ENCODE measurements at places on chromosomes 12 and 14.

GRCh38 chr12:132558861-132559623, 51.3 kb downstream of the LRCOL1 start:
- DNase-seq, result peak; percentile 60

- DNase-seq, result no peak
These were observed 1120.8 kb upstream of the TMEM132C start for GRCh38 chr12:127145929-127146789.

DNA sequence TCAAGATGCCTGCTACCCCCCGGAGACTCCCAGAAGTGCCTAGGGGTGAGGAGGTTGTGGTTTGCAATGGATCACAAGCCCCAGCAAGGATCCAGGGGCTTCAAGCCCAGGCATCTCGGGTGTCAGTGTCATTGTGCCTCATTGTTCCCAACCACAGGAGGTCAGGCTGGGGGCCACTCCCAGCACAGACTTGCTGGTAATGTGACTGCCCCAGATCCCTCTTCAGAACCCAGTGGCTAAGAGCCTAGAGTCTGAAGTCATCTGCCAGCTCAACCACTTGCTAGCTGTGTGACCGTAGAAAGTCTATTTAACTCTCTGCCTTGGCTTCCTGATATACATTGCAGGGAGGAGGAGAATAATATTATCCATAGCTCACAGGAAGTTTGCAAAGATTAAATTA, 7.7 kb upstream of the ASB2 start:
- DNase-seq, result no peak

GRCh38 chr12:68403296-68403695, 71.1 kb upstream of the MDM1 start:
- no peak for DNase-seq

DNA sequence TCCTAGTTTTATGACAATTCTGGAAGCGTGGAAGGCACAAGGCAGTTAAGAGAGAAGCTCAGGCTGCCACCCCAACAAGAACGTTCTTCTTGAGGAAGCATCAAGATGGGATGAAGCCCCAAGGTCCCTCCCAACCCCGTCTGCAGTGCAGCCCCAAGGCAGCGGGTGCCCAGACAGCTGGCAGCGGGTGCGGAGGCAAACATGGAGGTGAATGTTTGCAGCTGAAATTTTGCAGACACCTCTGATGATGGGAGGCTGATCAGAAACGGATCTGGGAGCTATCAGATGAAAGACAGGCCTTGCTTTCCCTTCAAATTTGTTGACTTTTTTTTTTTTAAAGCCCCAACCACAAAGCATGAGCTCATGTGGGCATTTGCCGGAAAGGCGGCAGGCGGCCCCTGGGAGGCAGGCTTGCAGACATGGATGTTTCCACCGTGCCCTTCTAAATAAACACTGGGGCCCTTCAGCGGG, 230.7 kb upstream of the RTL1 start:
- DNase-seq, result no peak

GRCh38 chr12:5648692-5649359, 216.9 kb downstream of the NTF3 start:
- peak; percentile 82 for DNase-seq

DNA sequence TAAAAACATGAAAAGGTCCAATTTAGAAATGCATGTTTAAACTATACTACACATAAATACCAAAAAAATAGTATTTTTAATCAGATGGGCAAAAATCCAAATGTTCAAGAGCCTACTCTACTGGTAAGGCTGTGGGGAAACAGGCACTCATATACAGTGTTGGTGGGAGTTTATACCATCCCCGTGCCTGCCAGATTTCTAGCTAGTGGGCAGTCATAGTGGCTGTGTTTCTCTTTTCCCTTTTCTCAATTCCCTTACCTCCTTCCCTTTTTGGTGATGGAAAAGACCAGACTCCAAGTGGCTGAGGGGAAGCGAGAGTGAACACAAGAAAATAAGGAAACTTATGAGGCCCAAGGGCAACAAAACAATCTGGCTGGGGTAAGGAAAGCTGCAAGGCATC, 14.7 kb downstream of the ZNF641 start:
- no peak for DNase-seq

- no peak for DNase-seq
These were observed 235.2 kb downstream of the CACNA1C start for GRCh38 chr12:2288001-2288400.

DNA sequence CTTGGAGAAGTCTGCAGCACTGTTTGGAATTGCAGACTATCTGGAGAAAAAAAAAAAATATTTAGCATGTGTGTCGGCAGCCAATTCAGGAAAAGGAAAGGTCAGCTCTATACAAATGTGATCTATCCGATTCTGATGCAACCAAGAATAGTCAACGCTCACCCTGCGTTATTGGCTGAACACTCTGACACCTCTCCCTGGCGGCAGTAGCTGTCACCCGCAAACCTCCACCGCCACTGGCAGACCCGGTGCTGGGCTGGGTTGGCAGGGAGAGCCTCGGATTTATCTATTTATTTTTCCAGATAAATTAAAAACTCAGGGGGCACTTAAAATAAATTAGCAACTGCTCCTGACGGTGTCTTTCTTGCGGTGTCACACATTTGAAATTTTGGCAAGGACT, 409.7 kb downstream of the VRK1 start:
- no peak for DNase-seq

- DNase-seq, result no peak
These were observed 68.3 kb upstream of the SCN8A start for GRCh38 chr12:51522696-51523095.

DNA sequence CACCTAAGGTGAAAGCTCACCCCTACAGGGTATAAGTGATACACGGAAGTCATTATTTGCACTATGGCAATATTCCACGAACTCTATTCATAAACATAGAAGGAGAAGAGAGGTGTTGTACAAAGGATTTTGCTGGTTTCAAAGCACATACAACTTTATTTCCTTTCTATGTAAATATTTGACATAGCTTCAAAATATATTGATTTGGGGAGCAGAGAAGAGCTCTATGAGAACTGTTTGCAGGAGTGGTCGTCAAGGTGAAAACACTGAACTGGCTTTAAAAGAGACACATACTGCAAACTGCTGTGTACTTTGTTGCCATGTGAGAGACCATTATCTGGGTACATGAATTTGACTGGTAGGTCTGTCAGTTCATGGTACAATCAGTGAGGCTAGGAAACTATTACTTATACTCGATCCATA, 16.7 kb downstream of the CNIH1 start:
- no peak for DNase-seq

- DNase-seq, result no peak
These were observed 657 bp downstream of the METAP2 start for GRCh38 chr12:95474660-95474958.
